ENCODE measurements at places on chromosomes 2 and 18.

GRCh38 chr2:120514521-120514920, 168.6 kb downstream of the INHBB start:
- no peak for DNase-seq

DNA sequence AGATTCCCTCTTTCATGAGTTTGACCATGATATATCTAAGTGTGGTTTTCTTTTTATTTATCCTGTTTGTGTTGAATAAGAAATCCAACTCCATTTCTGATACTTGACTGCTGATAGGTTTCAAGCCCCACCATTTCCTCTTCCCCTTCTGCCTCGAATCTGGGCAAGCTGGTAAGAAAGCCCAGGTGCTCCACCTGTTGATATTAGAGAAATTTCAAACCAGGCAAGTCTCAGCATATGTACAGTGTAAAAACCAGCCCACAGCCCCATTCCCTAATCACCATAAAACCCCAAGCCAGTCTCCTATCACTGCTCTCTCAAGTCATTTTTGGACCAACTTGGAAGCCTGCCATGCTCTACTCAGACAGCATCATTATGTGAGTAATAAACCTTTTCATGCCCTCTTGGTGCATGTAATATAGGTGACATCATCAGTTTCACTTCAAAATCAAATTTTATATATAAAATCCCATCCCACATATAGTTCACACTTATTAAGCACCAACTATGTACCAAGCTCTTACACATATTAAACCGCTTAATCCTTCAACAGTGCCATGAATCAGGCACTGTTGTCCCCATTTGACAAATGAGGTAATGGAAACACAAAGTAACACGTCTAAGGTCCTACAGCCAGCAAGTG, 46.6 kb downstream of the SMAD2 start:
- no peak for DNase-seq

DNA sequence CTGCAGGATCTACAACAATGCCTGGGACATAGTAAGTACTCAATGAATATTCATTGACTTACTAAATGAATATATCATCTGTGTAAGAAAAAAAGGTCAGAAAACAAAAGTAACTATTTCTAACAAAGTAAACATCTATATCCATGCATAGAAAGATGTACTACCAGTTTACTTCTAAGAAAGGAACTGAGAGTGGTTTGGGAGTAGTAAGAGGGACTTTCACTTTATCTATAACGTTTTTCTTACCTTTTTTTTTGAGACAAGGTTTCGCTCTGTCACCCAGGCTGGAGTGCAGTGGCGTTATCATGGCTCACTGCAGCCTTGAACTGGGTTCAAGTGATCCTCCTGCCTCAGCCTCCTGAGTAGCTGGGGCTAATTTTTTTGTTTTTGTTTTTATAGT, 25.7 kb downstream of the DHX57 start:
- no peak for DNase-seq

GRCh38 chr2:47094511-47095142, 60.5 kb downstream of the STPG4 start:
- DNase-seq: no peak

DNA sequence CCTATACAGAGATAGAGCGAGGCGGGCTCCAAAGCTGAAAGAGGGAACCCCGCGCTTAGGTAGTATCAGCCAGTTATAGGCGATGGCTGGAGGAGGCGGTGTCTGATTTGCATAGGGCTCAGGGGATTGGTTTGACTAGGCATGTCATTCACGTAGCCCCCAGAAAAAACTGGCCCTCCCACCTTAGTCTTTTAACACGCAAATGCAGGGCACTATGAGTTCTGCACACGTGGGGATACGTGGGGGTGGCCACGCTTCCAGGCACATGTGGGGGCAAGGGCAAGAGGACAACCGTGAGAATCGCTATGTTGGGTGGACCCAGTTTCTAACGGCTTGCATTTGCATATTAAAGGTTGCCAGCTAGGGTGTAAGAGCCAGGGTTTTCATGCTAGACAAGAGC, 56.7 kb upstream of the MSTN start:
- peak; percentile 8 for DNase-seq

- DNase-seq: no peak
Measured at GRCh38 chr2:44118257-44118656, 50.4 kb upstream of the PPM1B start.

All from SK-N-DZ (cell line).